SJSA1 (cell line): ENCODE measurements at places on chromosomes 5 and 9. TPM values are rescaled to one million over a fixed set of nuclear protein-coding genes. Genes with fewer than 3 reads are reported as not detected.

DNA sequence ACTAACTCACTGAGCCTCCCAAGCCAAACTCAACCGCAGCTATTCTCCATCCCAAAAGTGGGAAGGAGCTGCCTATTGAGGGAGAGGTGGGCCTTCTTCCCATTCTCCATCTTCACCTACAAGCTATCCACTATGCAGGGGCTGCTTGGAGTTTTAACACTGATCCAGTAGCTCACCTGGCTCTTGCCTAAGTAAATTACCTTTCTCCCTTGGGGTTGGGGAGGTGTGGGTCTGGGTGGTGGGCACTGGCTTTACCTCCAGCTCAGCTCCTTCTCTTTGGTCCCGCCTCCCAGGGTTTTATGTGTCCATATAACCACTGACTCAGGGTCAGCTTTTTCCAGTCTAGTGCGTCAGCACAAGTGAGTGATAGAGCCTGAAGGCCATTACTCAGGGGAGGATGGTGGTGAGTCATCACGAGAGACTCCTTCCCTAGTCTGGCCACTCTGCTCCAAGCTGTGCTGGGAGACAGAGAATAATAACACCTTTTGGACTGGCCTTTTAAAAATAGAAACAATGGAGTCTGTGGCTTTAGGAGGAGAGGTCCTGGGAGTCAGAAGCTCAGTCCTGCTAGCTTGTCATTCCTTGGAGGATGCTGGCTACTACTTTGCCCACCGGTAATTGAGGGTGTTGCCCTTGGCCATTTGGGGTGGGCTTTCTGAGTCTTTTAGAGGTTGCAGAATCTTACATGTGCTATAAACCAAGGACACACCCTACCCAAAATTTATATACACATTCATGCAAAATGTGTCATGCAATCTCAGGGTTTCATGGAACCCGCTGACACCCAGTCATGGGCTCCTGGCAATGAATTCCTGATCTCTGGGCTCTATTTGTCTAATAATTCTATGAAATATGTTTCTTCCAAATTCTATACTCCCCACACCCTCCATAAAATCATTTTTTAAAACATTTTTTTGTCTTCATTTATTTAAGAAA lies 35.6 kb upstream of the ATP6V1G1 start:
- no peaks in the 10 kb centered on the region for H3K27me3 ChIP-seq
- peak; percentile 93 for DNase-seq
- H3K4me3 ChIP-seq = no peak overlapping the region
- H3K27ac ChIP-seq = peak overlapping the region; percentile 85

The SPATA31D4 gene
- not detected in 2 replicates for total RNA-seq

- H3K27me3 ChIP-seq = 0 out of 2 replicates have a peak, but pooled peaks cover 3% of the 10 kb centered on the region
- H3K36me3 ChIP-seq = no peaks in the 10 kb centered on the region
- no peak overlapping the region for H3K27ac ChIP-seq
These were observed 78.9 kb upstream of the CXCL14 start for GRCh38 chr5:135657536-135658305.

The SLCO6A1 gene
- total RNA-seq = not detected in 2 replicates

- H3K4me1 ChIP-seq = no peaks in the 10 kb centered on the region
- no peak overlapping the region for H3K4me3 ChIP-seq
- no peak for DNase-seq
- H3K27me3 ChIP-seq = peaks cover 4% of the 10 kb centered on the region; the same call in 1 of the 2 replicates
- no peaks in the 10 kb centered on the region for H3K36me3 ChIP-seq
- H3K27ac ChIP-seq = no peak overlapping the region
These were observed 24.3 kb upstream of the OTULINL start for GRCh38 chr5:14557203-14557770.

DNA sequence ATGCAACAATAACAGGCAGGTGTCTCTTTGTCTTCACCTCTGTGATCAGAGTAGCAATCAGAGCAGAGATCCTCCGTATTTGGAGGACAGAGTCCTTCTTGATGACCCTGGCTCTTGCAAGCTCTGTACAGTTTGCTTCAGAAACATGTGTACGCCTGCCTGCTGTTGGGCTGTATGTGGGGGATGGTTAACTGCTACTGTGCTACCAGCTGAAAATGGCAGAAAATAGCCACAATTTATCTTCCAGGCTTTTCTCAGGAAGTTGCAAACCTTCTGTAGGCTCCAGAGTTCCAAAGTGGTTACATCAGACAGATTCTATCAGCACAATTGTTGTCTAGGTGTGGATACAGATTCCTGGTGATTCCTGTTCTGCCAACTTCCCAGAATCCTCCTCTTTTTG lies 35.5 kb downstream of the DDX46 start:
- DNase-seq = no peak
- H3K4me3 ChIP-seq = no peak overlapping the region
- no peak overlapping the region for H3K27ac ChIP-seq
- H3K27me3 ChIP-seq = no peaks in the 10 kb centered on the region

DNA sequence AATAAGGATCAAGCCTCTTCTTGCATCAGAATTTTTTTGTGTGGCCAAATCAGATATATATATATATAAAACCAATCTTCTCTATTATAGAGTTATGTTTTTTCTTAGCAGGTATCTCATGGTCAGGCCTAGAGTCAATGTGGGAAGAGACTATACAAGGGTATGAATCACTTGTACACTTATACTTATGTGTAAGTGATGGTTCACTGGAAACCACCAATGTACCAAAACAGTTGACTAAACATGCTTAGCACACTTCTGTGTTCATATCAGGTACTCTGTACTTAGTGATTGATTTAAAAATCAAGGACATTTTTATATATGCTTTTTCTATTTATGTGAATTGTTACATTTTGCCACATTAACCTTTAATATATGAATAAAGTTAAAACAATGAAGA lies 92.6 kb downstream of the CWC27 start:
- no peak overlapping the region for H3K27ac ChIP-seq
- no peak overlapping the region for H3K4me3 ChIP-seq
- H3K4me1 ChIP-seq = no peaks in the 10 kb centered on the region
- H3K27me3 ChIP-seq = no peaks in the 10 kb centered on the region

The C5orf52 gene
- not detected in 2 replicates for total RNA-seq

The AHRR gene
- total RNA-seq = 17.8 and 22.6 TPM in 2 replicates

DNA sequence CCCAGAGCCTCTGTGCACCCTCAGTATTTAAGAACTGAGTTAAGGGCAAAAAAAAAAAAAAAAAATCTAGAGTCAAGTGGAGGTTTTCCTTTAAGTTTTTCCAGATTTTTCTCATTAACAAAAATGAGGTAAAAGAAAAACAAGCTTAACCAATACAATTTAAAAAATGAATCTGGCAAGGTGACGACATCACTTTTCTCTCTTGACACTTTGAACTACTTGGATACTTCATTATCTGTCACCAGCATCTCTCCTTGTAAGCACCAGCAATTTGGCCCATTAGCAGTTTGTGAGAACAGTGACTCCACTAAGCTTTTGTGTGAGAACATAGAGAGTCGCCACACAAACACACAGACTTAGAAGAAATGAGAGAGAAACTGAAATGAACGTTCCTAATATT lies 345.7 kb upstream of the SLC30A5 start:
- no peak overlapping the region for H3K4me3 ChIP-seq
- H3K36me3 ChIP-seq = no peaks in the 10 kb centered on the region
- no peaks in the 10 kb centered on the region for H3K4me1 ChIP-seq
- no peaks in the 10 kb centered on the region for H3K27me3 ChIP-seq
- no peak overlapping the region for H3K27ac ChIP-seq

GRCh38 chr5:32708949-32709348 lies 2.2 kb upstream of the NPR3 start:
- no peak overlapping the region for H3K4me3 ChIP-seq
- no peak for DNase-seq
- peaks cover 13% of the 10 kb centered on the region for H3K4me1 ChIP-seq
- H3K27me3 ChIP-seq = no peaks in the 10 kb centered on the region
